ENCODE measurements at places on chromosomes 3 and 15. TPM values are rescaled to one million over a fixed set of nuclear protein-coding genes. Genes with fewer than 3 reads are reported as not detected.

GRCh38 chr3:188090620-188091309, 63.2 kb upstream of the LPP start:
- no peak for DNase-seq

DNA sequence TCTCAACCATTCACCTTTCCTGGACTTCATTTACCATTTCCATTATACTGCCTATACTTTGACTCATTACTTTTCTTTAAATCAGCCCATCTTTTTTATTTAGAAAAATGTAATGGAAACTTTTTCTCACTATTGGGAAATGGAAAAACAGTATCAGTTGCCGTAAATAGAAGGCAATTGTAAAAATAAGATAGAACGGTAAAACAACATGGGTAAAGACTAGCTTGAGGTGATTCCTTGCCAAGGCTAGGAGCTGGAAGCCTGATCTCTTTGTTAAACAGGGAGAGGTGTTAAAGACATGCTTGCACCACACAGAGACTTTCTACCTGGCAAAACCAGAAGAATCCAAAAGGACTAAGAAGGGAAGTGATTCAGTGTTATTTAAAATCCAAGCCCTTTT, 5.9 kb downstream of the FGD5 start:
- no peak for DNase-seq

- no peak for DNase-seq
These were observed 287.4 kb upstream of the CTNNB1 start for GRCh38 chr3:40911928-40912327.

Gene SPESP1
- total RNA-seq: 4.2 TPM

Gene PODXL2
- total RNA-seq: 1.5 TPM

Gene RAB6B
- total RNA-seq: 51.6 TPM

Gene C2CD4B
- total RNA-seq: 1.7 TPM
